ENCODE measurements at places on chromosomes 3 and 15. TPM values are rescaled to one million over a fixed set of nuclear protein-coding genes. Genes with fewer than 3 reads are reported as not detected.

Gene SHF
- total RNA-seq = 7.7 TPM

Gene KCNH8
- total RNA-seq = 0.26 TPM

Gene CGNL1
- total RNA-seq = 68.1 TPM

Gene ATP10A
- total RNA-seq = 46.1 TPM

GRCh38 chr3:31377045-31377642 lies 155.6 kb upstream of the STT3B start:
- DNase-seq = no peak

Gene XPC
- 23.9 TPM for total RNA-seq

DNA sequence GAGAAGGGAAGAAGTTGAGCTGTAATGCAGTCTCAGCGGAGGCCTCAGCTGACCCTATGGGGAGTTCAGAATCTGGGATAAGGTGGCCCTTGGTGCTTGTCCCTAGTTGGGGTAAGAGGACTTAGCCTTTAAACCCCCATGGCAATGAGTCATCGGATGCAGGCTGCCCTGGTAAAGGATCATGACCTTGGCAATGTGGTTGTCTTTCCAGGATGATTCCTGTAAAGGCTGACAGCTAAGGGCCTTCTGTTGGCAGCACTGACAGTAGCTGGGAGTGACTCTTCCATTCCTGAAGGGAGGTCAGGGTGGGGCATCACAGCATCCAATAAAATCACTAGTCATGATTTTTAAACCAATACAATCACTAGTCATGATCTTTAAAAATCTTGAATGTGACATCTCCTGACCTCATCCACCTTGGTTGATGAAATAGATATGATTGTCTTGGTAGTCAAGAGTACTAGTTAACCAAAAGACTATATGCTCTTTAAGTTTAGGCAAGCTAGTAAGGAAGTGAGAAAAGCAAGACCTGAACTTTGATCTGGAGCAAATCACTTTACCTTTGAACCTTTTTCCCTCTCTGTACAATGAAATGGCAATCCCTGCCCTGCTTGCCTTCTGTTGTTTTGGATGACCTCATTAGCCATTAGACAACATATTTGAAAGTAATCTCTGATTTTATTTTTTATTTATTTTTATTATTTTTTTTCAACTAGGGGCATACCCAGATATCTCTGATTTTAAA lies 71.3 kb upstream of the CACNA1D start:
- DNase-seq = no peak

Gene TEX9
- total RNA-seq = 7.0 TPM

GRCh38 chr3:136644212-136644611 lies 108.0 kb downstream of the STAG1 start:
- no peak for DNase-seq

Gene LXN
- total RNA-seq = 52.5 TPM

- no peak for DNase-seq
These were observed 303.6 kb upstream of the ARPP21 start for GRCh38 chr3:35335703-35336102.

DNA sequence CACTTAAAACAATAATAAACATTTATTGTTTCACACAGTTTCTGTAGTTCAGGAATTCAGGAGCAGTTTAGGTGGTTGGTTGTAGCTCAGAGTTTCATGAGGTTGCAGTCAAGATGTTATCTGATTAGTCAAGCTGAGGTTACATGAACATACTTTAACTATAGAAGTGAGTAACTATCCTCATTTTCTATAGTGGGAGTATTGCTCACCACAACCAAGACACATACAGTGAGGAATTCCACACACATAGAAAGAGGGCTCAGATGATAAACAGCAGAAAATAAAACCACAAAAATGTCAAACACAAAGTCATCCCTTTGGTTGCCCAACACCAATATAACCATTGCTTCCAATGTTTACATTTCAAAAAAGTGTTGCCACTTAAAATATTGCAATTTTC lies 13.6 kb downstream of the SCN11A start:
- no peak for DNase-seq

DNA sequence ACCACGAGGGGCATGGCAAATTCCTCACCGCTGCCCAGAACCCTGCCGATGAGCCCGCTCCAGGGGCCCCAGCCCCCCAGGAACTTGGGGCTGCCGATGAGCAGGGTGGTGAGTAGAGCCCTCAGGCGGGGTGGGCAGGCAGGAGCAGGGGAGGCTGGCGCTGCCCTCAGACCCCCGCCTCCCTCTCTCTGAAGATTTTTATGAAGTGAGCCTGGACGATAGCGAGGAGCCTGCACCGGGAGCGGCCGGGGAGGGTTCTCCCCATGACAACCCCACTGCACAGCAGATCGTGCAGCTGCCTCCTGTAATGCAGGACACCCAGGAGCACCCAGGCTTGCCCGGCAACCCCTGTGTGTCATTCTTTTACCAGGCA lies 56.7 kb upstream of the UBE2Q2 start:
- DNase-seq = no peak

DNA sequence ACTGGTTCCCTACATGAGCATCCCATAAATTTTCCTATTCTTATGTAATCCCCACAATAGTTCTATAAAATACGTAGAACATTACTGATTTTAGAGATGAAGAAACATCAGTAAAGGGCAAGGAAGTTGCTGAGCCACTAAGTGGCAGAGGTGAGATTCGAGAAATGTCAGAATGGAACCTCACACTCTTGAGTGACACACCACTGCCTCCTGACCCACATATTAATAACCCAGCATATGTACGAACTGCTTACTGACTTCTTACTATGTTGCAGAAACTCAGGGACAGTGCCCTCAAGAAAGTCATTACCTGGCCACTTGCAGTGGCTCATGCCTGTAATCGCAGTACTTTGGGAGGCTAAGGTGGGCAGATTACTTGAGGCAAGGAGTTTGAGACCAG lies 1022.4 kb downstream of the FHIT start:
- DNase-seq = no peak

GRCh38 chr15:40808861-40809450 lies 1.7 kb upstream of the DNAJC17 start:
- no peak for DNase-seq

- no peak for DNase-seq
These were observed 2.3 kb downstream of the PPCDC start for GRCh38 chr15:75025548-75026260.

Gene TBC1D21
- total RNA-seq = not detected

Gene IL5RA
- total RNA-seq = 2.5 TPM

DNA sequence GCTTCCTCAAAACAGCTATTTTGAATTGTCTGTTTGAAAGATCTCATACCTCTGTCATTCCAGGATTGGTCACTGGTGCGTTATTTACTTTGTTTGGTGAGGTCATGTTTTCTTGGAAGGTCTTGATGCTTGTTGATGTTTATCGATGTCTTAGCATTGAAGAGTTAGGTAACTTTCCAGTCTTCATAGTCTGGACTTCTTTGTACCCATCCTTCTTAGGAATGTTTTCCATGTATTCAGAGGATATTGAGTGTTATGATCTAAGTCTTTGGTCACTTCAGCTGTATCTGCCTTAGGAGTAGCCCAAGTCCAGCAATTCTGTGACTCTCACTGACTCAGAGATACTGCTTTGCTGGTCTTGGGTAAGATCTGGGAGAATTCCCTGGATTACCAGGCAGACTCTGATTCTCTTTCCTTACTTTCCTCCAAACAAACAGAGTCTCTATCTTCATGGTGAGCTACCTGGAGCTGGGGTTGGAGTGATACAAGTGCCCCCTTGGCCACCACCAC lies 398.6 kb downstream of the ZIC4 start:
- no peak for DNase-seq

DNA sequence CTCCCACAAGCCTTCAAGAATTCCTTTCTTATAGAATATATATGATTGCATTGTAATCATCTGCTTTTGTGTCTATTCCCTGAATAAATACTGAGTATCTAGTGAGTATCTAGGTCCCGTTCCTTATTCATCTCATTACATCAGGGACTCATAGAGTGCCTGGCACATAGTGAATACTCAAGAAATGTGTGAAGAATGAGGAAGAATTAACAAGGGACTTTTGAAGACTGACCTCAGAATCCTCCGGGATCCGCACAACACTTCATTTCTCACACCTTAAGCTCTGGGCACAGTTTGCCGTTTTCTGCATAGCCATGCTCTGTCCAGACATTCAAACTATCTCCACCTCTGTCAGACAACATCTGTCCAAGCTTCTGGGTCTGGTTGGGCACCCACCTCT lies 108.8 kb downstream of the STAC start:
- DNase-seq = no peak

DNA sequence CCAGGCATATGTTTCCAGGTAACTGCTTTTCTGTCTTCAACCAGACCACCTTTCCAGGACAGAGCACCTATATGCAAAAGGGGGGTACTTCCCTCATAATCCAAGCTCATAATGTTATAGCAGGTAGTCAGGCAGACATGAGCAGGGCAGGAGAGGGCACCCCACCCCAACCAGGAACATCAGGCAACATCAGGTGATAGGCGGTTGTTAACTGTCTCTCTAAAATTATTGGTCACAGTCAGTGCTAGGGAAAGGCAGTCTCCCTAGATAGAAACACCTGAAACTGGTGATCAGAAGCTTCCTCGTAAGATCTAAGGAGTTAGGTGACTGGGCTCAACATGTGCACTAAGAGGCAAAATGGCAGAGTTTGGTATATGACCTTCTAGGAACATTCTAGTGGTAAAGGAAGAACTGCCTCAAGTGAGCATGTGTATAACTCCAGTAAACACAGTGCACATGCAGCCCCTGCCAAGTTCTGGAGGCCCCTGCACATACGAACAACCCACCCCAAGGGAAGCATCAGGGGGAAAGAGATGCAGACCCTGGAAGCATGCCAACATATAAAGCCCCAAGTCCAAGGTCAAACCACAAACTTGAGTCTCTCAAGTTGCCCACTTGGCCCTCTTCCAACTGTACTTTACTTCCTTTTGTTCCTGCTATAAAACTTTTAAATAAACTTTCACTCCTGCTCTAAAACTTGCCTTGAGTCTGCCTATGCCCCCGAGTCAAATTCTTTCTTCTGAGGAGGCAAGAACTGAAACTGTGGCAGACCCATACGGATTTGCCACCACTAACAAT lies 270.9 kb downstream of the ULK4 start:
- DNase-seq = no peak

DNA sequence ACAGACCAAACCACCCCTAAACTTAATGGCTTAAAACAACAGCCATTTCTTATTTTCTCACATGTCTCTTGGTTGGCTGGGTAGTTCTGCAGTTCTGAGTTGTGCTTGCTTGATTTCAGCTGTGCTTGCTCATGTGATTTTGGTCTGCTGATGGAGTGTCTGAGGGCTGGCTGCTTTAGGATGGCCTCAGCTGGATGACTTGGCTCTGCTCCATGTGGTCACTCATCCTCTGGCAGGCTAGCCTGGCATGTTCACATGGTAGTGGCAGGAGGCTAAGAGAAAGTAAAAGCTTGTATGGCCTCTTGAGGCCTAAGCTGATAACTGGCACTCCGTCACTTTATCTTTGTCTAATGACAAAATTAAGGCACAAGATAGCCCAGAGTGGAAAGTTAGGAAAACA lies 4.1 kb downstream of the SV2B start:
- DNase-seq = no peak

DNA sequence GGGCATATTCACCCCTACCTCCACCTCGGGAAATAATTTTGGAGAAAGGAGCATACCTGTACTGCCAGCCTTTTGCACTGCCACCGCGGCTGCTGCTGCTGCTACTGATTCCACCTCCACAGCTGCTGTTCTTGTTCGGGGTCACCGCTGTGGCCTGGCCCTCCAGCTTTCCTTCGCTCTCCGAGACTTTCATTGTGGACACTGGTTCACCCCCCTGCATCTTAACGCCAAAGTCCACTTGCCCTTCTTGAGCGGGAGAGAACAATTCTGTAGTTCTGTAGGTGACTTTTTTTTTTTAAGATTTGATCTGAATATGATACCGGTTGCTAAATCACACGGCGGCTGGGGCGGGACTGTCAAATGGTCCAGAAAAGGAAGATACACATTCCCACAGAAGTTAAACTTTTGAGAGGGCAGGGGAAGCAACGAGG lies 701 bp downstream of the OSBPL11 start:
- peak; percentile 46 for DNase-seq

Gene C3orf49
- not detected for total RNA-seq

GRCh38 chr3:112074616-112075497 lies 11.3 kb upstream of the C3orf52 start:
- DNase-seq = peak; percentile 69

Gene SERPINI2
- total RNA-seq = 1.8 TPM

GRCh38 chr3:9020426-9020825 lies 57.2 kb upstream of the RAD18 start:
- DNase-seq = no peak

Gene ST8SIA2
- 0.50 TPM for total RNA-seq

Gene SIDT1
- 4.1 TPM for total RNA-seq

- no peak for DNase-seq
These were observed 58.1 kb downstream of the RSRC1 start for GRCh38 chr3:158167737-158168557.

DNA sequence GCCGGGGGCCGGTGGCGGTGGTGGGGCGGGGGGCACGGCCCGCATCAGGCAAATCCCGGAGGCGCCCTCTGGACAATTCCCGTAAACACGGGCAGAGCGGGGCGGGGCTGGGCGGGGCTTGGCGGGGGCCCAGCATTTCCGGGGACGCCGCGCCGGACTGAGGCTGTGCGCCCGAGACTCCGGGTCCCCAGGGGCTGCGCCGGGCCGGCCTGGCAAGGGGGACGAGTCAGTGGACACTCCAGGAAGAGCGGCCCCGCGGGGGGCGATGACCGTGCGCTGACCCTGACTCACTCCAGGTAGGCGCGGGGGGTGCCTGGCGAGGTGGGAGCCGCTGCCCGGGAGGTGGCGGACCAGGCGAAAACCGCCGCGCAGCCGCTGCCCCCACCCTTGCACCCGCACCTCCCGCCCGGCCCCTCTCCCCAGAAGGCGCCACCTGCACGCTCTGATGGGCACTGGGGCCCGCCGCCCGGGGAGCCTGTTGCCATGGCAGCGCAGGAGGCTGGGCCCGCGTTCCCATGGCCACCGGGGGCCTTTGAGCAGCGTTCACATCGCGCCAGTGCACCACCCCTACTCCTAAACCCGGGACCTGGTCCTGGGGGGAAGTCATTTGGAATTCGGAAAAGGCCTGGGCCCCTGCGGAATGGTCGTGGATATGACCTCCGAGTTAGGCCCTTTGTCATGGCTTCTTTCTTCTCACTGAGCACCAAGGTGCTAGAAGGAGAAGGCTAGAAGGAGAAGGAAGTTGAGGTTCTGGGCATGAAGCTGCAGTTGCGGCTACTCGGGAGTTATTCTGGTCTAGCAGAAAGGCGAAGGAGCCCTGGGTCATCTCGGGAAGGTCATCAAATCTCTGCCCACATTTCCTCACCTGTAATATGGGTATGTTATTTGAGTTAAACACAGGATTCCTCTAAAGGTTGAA lies 16.1 kb upstream of the SEMA4B start:
- DNase-seq = no peak

Measured in left lung (tissue), 14 donors.